ENCODE measurements at places on chromosomes 2 and 18.

DNA sequence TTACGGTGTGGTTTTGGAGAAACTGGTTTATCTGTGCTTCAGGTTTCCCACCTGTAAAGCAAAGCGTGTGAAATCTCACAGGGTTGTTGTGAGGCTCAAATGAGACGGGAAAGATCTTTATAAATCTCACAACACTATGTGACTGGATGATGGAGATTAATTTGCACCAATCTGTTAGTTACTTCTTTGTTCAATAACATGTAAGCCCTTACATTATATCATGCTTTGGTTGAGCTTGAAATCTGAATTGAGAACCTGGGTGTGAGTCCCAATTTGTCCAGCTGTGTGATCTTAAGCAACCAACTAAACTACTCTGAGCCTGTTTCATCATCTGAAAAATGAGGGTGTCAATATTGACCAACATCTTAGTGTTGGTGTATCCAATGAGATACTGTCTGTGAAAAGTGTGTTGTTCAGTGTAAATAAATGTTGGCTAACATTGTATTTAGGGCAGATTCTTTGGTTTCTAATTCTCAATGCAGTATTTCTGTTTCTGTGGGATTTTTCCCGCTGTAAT is 741 bp upstream of the GCKR start:
- DNase-seq, result no peak

GRCh38 chr2:6955511-6956136 is 38.4 kb downstream of the RNF144A start:
- no peak for DNase-seq

DNA sequence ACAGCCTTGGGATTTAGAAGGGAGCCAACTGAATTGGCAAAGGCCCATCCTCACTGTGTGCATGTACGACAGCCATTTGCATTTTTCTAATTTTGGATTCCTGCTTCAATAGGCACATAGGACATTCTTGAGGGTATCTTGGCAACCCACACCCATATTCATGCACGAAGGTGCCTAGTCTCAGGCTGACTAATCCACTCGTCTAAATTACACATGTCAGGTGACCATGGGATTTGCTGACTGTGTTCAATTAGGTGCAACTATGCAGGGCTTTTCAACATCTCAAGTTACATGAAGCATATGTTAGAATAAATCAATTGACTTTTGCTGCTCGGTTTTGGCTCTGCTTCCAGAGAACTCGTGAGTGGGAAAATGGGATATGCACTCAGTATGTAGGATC is 249.7 kb downstream of the SP3 start:
- no peak for DNase-seq

DNA sequence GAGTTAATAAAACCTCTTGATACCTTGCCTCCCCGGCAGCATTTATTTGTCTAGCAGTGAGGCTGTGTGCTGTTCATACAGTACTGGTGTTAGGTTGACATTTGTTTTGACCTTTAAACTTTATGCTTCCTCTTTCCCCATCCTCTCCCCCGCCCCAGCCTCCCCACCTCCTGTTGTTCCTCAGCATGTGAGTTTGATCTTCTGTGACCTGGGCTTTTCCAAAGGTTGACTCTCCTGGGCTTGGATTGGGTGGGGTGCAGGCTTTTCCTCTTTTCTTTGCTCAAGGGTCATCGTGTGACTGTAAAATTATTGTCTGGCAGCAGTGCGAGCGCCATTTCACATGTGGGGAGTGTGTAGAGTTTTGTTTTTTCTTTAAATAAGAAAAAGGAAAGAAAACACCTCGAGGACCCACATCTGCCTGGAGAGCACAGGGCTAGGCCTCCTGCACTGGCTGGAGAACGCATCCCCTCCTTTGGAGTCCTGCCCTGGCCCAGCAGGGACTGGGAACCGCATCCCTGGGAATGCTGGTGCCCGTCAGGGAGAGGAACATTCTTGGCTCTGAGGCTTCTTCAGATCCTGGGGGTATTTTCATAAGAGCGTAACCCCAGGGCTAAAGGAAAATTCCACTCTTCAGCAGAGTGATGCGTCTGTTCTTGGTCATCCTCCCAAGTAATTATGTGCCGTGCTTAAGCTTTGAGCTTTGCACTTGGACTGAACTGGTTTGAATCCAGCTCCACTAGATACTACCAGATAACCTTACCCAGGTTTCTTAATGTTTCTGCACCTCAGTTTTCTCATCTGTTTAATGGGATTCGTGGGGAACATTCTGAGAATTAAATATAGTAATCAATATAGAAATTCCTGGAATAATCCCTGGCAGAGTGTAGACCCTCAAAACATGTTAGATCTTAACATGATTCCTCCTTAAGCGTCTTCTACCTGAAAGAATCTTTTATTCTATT is 91.5 kb downstream of the SETBP1 start:
- peak; percentile 36 for DNase-seq
